Common myeloid progenitor, CD34-positive (primary cell): ENCODE measurements at places on chromosomes 5 and 9.

- no peak for DNase-seq
These were observed 317.7 kb downstream of the LRRC70 start for GRCh38 chr5:62896121-62896893.

DNA sequence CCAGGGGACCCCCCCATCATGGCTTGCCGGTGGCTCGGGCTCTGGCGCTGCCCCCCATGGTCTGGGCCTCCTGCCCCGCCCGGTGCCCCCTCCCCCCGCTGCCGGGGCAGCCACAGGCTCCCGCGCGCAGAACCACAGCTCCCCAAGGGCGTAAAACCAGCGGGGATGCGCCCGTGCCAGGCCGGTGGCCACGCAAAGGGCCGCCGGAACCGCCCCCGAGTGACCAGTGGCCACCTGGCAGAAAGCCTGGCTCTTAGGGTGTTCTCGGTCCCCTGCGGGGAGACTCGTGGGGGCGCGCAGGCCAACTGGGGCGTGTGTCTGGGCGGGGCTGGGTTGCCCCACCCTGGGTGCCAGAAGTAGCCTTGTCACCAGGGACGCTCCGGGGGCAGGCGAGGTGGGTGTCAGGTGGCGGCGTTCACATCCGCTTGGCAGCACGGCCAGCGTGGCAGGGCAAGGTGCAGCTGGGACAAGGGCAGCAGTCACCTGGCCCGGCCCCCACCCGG, 515 bp upstream of the AGPAT2 start:
- no peak for DNase-seq

DNA sequence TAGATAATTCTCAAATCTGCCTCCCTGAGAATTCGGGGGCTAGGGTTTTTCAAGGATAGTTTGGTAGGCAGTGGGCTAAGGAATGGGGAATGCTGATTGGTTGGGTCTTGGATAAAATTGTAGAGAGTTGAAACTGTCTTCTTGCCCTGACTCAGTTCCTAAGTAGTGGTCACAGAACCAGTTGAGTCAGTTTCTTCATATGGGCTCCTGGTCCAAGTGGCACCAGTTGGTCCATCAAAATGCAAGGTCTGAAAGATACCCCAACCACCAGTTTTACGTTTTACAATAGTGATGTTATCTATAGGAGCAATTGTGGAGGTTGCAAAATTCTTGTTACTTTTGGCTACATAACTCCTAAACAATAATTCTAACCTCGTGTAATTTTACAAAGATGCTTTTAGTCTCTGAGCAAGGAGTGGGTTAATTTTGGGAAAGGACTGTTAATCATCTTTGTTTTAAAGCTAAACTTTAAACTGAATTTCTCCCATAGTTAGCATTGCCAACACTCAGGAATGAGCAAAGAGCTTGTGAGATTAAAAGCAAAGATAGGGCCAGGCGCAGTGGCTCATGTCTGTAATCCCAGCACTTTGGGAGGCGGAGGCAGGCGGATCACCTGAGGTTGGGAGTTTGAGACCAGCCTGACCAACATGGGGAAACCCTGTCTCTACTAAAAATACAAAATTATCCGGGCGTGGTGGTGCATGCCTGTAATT, 7.7 kb downstream of the CDK7 start:
- no peak for DNase-seq

DNA sequence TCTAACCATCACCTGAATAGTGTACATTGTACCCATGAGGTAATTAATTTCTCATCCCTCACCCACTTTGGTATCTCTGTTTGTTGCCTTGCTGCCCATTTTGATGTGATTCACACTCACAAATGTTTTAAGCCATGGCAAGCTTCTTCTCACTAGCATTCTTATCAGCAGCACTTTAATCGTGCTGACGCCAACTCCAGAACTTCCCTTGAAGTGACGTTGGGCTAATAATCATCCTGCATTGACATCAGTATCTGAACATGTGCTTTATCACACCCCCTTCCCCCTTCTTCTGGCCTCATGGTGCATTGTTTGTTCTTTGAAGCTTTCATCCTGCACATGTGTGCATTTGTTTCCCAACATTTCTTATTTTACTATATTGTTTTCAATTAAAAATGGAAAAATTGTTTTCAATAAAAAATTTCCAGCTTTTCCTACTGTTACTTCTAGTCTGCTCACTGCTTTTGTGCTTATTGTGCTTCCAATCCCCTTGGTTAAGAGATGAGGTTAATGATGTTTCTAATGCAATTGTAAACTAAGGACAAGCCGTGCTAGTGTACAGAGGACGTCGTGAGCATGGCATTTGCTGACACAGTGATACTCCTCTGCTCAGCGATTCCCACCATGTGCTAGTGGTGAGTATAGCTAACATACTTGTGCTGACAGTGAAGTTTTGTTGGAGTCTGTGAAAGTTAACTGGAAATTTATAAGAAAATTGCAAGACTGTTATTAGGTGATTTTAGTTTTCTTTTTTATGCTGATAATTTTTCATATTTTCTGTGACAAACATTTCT, 238.5 kb downstream of the KDM4C start:
- DNase-seq = no peak

DNA sequence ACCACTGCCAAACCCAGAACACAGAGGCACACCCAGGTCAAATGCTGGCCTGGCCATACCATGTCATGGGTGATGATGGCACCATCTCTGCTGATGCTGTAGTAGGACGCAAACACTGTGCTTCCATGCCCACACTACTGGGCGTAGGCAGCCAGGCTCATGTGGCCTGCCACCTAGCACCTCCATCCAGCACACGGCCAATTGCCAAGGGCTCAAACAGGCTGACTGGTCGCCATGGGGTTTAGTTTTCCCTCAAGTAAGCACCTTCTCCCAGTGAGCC, 39.4 kb downstream of the BICD2 start:
- no peak for DNase-seq

DNA sequence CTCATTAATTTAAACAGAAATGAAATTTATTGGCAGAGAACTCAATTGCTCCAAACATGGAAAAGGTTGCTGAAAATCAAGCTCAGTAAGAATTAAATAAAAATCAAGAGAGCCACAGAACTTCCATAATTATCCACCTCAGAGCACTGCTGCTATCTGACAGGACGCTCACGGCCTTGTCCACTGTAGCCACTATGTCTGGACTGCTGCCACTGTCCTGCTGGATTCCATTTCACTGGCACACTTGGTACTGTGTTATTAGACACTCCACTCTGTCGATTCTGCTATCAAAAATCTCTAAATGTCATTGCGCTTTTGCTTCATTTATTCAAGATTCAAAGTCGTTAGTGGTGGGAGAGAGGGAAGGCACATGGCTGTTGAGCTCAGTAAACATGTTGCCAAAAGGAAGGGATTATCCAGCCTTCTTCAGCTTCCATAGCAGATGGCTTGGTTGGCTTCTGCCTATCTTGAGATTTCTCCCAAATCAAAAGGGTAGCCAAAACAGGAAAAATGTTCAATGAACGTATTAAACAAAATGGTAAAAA, 815.0 kb downstream of the CDH18 start:
- DNase-seq = no peak
